ENCODE measurements at places on chromosomes 5 and 9. TPM values are rescaled to one million over a fixed set of nuclear protein-coding genes. Genes with fewer than 3 reads are reported as not detected.

The CYLC2 gene
- total RNA-seq, result not detected

The PPP3R2 gene
- total RNA-seq, result not detected

The CARD9 gene
- total RNA-seq, result 0.19 TPM

The CTSV gene
- total RNA-seq, result 26.3 TPM

The TLR4 gene
- total RNA-seq, result not detected

The GTF2H2 gene
- 17.3 TPM for total RNA-seq

The ECM2 gene
- total RNA-seq, result 0.84 TPM

The HK3 gene
- not detected for total RNA-seq

The FBXL7 gene
- total RNA-seq, result 1.0 TPM

The KLHL3 gene
- total RNA-seq, result 0.68 TPM

The ARAP3 gene
- total RNA-seq, result 2.6 TPM

The PKD2L2 gene
- total RNA-seq, result not detected

The TTF1 gene
- 9.9 TPM for total RNA-seq

The NIM1K gene
- total RNA-seq, result 0.08 TPM

The LPCAT1 gene
- total RNA-seq, result 52.9 TPM

Measured in hair follicular keratinocyte (primary cell).